ENCODE measurements at places on chromosomes 4 and X.

- no peak for DNase-seq
These were observed 372.1 kb downstream of the BMPR1B start for GRCh38 chr4:95129821-95130311.

- no peak for DNase-seq
These were observed 32.5 kb downstream of the FTHL17 start for GRCh38 chrX:31039327-31039711.

DNA sequence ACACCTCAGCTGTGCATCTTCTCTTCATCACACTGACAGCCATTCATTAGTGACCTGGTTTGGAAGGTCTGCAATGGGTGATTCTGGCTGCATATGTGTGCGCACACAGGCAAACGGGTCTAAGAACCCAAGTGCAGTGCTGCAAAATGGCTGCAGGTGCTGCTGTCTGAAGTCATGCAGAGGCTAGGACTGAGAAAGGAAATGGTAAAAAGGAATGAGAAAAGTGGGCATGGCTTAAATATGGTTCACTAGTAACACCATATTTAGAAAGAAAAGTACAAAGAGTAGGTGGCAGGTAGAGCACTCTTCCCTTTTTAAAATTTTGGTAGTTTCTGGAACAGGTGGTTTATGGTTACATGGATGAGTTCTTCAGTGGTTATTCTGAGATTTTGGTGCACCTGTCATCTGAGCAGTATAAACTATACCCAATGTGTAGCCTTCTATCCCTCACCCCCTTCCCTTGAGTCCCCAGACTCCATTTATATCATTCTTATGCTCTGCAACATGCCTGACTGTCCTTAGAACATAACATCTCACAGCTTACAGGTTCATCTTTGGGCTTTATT, 78.4 kb downstream of the CCNG2 start:
- DNase-seq = no peak

DNA sequence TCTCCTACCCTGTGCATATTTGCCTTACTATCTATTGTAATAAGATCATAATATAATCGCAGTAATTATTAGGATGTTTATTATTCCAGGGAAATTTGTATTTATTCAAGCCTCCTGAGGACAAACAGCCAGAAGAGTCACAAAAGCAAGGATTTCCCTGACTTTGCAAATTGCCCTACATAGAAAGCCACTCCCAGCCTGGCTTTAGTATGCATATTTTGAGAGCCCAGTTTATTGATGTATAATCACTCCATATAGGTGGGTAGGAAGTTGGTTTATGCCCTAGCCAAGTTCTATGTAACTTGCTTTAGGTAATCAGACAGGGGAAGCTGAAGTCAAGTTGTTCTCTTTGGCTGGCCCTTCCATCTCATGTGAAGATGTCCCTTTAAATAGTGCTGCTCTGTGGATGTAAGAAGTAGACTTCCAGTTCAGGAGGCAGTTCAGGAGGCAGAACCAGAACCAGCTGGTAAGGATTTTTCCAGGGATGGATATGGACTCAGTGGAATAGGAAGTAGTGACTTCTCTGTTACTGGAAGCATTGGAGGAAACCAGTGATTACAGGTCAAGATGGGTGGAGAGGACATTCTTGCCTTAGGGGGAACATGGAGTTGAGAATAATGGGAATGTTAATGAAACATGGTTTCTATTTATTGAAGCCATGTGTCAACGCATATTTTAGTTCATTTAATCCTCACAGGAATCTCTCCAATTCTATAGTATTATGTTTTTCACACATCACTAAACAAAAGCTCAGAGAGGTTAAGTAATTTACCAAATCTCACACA, 70.5 kb upstream of the KIT start:
- DNase-seq = no peak

GRCh38 chr4:38896940-38897339, 29.3 kb downstream of the FAM114A1 start:
- no peak for DNase-seq

- DNase-seq = no peak
These were observed 318.8 kb upstream of the NOCT start for GRCh38 chr4:138696771-138697170.

GRCh38 chr4:182142176-182143085, 100.8 kb upstream of the TENM3 start:
- no peak for DNase-seq

- DNase-seq = no peak
These were observed 12.4 kb upstream of the SH3RF1 start for GRCh38 chr4:169283114-169283509.

- DNase-seq = no peak
These were observed 92.6 kb downstream of the NSUN7 start for GRCh38 chr4:40842318-40842717.

DNA sequence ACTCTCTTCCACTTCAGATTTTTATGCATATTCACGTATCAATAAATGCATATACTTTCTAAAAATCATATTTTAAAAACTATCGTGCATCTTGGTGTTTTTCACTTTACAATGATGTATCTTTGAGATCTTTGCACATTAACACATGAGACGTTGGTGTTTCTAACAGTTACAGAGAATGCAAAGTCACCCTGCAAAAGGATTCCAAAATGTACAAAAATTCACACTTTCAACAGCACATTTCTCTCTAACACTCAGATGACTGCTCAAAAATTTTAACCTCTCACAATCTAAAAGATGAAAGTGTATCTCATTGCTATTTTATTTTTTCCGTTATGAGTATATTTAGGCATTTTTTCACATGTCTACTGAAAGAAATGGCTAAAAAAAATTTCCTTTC, 38.9 kb downstream of the ELOVL6 start:
- no peak for DNase-seq

- no peak for DNase-seq
These were observed 20.5 kb downstream of the PDLIM5 start for GRCh38 chr4:94472056-94472826.

- no peak for DNase-seq
These were observed 53.2 kb downstream of the ATP10D start for GRCh38 chr4:47538111-47538824.

- no peak for DNase-seq
These were observed 211.1 kb downstream of the ADAMTS3 start for GRCh38 chr4:72357908-72358307.

- no peak for DNase-seq
These were observed 179.2 kb downstream of the AMELX start for GRCh38 chrX:11472381-11472780.

- DNase-seq = no peak
These were observed 412.4 kb downstream of the DMD start for GRCh38 chrX:32798990-32799389.

- no peak for DNase-seq
These were observed 214.8 kb downstream of the SLC4A4 start for GRCh38 chr4:71553605-71554004.

GRCh38 chrX:107324493-107325310, 118.3 kb downstream of the DNAAF6 start:
- DNase-seq = no peak

DNA sequence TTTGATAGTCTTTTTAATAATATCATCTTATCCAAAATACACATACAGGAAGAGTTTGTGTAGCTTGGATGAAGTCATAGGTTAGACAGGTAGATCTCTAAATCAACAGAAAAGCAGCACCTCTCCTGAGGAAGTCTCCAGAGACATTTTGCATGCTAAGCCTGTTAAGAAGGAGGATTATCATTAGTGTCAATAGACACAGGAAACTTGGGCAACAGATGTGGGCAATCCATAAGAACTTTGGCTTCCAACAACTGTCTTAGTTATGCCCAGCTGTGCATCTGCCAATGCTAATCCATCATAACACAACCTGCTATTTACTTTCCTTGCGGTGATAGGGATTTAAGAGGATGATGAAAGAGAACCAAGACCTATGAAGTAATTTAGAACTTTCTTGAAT, 1052.6 kb downstream of the RPA4 start:
- DNase-seq = no peak

DNA sequence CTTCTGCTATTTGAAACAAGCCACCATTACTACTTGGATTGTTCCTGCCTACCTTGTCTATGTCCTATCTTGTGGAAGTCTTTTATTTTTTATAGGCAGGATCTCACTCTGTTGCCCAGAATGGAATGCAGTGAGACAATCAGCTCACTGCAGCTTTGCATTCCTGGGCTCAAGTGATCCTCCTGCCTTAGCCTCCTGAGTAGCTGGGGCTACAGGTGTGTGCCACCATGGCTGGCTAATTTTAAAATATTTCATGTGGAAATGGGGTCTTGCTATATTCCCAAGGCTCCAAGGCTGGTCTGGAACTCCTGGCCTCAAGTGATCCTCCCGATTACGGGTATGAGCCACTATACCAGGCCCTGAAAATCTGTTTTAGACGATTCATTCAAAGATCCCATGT, 7.6 kb downstream of the RPS3A start:
- no peak for DNase-seq

Data from activated CD4-positive, alpha-beta T cell treated with anti-CD3 and anti-CD28 coated beads for 24 hours (primary cell).